ENCODE measurements at places on chromosomes 5 and 9.

DNA sequence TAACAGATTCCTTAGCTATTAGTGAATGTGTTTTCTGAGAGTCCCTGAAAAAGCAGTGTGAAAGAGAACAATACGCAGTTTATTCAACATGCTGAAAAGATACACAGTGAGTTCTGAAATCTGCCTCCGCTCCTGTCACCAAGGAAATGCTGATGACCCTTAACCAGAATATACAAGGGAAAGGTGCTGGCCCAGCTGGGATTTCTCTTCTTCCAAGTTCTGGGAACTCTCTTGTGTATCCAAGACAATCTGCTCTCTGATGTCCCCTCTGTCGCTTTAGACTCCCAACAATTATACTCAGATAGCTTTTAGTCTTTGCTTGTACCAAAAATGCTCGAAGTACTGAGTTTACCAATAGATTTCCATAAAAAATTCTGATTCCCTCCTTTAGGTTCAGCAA lies 214.9 kb downstream of the TMEM167A start:
- no peak for DNase-seq

- no peak for DNase-seq
Observed at GRCh38 chr5:150234576-150235499, 45.0 kb downstream of the SLC6A7 start.

GRCh38 chr5:69043655-69043996 lies 50.2 kb upstream of the SLC30A5 start:
- no peak for DNase-seq

- no peak for DNase-seq
Observed at GRCh38 chr5:880816-881550, 11.6 kb downstream of the BRD9 start.

GRCh38 chr5:59483971-59484472 lies 409.5 kb downstream of the PDE4D start:
- DNase-seq = no peak

- DNase-seq = no peak
Observed at GRCh38 chr5:75337366-75338021, 474 bp downstream of the HMGCR start.

GRCh38 chr9:15469862-15470261 lies 40.9 kb downstream of the PSIP1 start:
- DNase-seq = no peak

DNA sequence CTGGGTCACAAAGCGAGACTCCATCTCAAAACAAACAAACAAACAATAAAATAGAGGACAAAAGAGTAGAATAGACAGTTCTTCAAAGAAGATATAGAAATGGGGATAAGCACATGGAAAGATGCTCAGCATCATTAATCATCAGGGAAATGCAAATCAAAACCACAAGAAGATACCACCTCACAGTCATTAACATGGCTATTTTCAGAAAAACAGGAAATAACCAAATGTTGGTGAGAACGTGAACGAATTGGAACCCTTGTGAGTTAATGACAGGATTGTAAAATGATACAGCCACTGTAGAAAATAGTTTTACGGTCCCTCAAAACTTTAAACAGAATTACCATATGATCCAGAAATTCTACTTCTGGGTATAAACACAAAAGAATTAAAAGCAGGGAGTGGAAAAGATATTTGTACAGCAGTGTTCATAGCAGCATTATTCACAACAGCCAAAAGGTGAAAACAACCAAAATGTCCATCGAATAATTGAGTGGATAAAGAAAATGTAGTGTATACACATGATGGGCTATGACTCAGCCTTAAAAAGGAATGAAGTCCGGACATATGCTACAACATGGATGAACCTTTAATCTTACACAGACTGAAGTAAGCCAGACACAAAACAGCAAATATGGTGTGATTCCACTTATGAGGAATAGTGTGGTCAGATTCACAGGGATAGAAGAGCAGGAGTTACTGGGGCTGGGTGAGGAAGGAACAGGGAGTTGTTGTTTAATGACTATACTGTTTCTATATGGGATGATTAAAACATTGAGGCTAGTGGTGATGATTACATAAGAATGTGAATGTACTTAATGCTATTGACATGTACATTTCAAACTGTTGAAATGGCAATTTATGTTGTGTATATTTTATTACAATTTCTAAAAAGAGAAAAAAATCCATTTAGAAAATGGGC lies 19.7 kb downstream of the OR2V2 start:
- no peak for DNase-seq

All from stimulated activated CD4-positive, alpha-beta T cell treated with anti-CD3 and anti-CD28 coated beads, Interleukin-15, amount 100 ng/mL, for 1 hour (primary cell).